ENCODE measurements at places on chromosomes 6 and 20.

DNA sequence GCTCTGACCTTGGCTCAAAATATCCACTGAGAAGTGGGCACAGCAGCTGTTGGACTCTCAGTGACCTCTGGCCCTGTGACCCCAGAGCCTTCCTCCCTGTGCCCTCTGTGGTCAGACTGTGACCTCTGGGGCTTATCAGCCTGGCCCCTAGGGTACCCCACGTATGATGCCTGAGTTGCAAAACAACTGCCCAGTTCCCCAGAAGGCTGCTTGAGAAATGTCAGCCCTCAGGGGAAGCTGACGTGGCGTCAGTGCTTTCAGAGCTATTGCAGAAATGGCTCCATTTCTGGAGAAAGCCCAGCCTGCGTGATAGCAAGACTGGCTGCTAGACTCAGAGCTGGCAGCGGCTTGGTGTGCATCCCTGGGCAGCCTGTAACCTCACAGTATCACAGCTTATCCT, 31.5 kb upstream of the TGM2 start:
- no peak for DNase-seq

DNA sequence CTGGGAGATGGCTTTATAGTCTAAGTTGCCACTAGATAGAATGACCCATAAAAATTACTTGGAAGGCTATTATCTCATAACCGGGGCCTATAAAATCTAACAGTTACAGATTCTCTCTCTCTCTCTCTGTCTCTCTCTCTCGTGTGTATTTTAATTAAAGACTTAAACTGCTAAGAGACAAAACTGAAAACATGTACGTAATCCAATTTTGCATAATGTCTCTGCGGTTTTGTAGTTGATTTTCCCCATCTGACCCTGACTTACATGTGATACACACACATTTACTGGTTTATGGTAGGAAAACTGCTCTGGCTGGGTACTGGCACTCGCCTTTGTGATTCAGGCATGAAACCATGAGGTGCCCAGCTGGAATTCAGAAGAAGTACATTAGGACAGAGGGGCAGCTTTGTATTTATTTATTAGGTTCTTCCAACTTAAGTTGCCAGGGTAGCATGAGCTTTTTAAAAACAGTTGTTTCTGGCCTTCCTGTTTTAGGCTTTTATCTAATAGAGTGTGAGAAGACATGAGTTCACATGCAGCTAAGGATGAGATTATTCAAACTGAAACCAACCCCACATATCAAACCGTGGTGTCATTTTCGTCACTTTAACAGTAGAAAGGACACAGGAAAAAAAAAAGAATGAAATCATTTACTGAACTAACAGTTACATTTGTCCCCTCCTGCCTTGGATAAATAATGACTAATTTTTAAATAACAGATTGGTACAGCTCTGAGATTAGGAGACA, 182.5 kb downstream of the GMPR start:
- no peak for DNase-seq

- no peak for DNase-seq
Observed at GRCh38 chr6:85469276-85470022, 19.6 kb downstream of the NT5E start.

DNA sequence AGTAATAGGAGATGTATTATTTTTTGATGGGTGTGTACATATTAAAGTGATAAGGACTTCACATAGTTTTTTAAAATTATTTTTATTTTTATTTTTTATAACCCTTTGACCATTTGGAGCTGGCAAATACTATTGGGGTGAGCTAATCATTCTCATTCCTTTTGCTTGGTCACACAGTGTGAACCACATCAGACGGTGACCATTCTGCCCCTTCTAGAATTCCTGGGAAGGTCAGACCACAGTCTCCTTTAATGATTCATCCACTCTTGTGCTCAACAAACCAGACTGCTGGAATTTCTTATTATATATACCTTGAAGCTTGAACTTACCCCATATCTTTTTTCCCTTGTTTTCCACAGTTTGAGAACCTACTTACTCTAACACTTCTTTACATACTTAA, 23.9 kb upstream of the PRL start:
- no peak for DNase-seq

DNA sequence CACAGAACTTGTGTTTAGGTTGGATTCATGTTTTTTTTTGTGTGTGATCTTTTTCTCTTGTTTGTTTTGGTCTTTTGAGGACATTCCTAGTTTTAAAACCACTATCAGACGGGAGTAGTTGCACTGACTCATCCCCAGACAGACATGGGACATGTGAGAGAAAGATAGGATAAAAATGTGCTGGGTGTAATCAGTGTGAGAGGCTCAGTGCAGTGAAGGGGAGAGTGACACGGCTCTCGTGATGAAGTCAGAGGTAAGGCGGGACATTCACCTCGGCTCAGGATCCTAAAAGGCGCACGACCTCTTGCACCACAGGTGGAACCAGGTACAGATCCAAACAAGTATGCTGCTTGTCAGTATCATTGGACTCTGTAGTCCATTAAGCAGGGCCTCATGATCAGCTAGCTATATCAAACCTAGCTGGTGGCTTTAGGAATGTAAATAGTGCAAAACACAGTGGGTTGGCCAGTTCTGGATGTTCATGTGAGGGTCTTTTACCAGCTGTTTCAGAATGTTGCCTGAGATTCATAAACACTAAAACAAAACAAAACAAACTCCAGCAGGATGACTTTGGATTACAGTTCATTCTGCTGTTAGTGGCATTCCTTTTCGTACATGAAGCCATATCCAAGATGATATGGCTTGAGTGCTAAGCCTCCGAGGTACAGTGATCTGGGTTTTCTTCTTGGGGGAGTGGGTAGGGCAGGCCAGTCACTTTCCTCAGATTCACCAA, 18.0 kb downstream of the FOXO3 start:
- no peak for DNase-seq

GRCh38 chr20:47673671-47673955, 111.7 kb downstream of the SULF2 start:
- no peak for DNase-seq

- no peak for DNase-seq
Observed at GRCh38 chr20:2911200-2911599, 37.9 kb downstream of the PTPRA start.

DNA sequence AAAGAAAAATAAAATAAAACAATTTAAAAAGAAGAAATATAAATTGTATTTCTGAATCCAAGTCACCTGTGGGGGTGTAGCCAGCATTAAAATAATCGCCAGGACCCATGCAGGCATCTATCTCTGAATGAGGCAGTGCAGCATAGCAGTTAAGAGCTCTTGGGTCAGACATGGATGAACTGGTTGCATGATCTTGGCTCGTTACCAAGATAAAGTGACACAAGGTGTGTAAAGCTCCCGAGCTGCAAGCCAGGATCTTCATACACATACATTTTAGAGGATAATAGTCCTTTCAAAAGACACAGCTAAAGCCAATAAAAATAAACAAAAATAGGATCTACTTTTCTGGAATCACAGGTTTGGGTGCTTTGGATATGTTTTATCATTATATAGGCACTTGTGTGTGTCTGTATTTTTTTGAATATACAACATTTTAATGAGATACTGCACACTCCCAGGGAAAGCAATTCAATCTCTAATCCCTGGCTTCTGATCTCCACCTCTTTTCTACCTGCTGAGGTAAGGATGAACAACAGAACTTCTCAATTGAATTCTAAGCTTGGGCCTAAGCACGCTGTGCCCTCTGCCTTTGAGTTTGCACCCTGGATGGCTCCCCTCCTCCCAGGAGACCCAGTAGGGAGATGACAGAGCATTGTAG, 8.9 kb downstream of the TRIM10 start:
- no peak for DNase-seq

DNA sequence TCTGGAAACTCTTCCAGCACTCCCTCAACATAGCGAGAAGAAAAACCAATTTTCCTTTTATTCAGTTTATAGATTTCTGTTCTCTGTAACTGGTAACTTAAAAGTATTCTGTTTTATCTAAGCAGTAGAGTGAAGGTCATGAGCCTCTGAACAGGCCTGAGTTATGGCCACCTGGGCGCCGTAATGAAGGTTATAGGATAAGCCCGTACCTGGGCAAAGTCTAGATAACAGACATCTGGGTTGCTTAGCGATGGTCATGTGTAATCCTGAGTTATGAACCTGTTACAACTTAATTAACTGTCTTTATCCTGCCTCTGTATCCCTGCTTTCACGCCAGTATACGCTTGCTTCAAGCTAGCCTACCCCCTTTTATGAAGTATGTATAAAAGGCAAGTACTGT, 13.0 kb upstream of the FAM217A start:
- DNase-seq: no peak

GRCh38 chr6:11425431-11425871, 112.1 kb upstream of the TMEM170B start:
- no peak for DNase-seq

DNA sequence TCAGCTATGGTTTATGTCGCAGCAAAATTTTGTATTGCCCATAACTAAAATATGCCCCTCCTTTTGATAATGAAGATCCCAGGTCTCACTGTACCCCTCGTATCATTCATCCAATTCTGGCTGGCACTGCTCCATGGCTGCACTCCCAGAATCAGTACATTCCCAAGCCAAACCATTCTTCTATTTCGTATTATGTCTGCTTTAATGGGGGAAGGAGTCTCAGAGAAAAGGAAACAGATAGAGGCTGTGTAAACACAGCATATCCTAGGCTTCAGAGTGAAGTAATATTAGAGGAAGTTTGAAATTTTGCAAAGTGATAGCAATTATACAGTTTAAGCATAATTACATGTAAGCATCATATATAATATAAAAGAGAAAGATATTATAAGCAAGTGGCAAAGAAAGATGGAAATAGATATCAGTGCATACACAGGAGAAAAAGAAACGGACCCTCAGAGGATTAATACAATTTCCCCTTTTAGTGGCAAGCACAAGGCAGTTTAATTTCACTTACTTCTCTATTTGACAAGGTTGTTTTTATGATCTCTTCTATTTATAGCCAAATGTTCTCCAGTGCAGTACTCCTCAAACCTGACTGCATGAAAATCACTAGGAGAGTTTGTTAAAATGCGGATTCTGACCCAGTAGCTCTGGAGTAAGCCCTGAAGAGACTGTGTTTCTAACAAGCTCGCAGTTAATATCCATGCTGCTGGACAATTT, 56.5 kb upstream of the TENT5A start:
- no peak for DNase-seq

- DNase-seq: no peak
Observed at GRCh38 chr6:33018904-33019303, 9.5 kb upstream of the HLA-DOA start.

GRCh38 chr6:124040655-124041054, 237.0 kb downstream of the NKAIN2 start:
- DNase-seq: no peak

DNA sequence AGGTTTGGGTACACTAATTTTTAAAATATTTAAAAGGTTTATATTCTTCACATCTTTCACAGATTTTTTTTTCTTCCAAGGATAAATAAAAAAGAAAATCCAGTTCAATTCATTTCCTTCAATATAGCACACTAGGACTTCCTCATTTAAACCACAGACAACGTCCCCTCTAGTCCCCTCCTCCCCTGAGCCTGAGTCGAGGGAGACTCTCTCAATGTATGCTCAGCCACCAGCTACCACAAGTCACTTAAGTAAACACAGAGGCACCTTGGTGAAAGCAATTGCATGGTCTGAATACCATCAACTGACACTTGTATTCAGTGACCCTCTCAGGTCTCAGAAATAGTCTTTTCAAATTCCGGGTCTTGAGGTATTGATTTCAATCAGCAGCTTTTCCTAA, 88.6 kb downstream of the SIM1 start:
- DNase-seq: no peak

- no peak for DNase-seq
Observed at GRCh38 chr6:17883665-17884497, 103.6 kb downstream of the KIF13A start.

DNA sequence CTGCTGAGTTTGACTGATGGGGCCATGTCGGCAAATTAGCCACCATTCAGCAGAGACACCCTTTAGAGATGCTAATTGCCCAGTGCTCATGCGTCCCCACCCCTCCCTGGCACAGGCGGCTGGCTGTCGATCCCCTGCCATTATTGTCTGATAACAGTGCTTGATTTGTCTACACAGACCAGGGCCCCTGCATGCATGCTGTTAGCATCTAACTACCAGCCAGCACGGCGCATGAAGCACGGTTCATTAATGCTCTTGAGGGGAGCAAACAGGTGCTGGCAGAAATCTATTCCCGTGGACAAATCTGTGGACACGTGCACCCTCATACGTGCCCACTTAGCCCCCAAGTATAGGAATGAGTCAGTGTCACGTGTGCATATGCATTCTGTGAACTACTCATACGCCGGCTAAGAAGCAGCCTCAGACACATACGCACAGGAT, 32.2 kb downstream of the KCNB1 start:
- peak; percentile 79 for DNase-seq

- no peak for DNase-seq
Observed at GRCh38 chr6:107244742-107245480, 129.6 kb upstream of the BEND3 start.

DNA sequence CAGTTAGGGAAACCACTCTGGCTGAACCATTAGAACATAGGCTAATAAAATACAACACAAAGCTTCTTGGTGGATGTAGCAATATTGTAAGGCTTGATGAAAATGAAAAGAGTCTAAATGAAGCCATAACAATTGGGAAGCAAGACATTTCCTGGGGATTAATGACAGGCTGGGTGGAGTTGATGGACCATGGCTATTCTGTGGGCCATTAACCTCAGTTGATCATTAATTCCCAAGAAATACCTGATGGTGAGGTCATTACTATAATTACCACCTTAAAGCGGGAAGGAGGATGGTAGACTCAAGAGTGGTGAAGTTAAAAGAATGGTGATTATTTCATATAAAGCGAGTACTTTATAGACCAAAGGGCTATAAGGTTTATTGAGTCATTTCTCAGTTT, 455.8 kb upstream of the MAP3K7 start:
- DNase-seq: peak; percentile 2

DNA sequence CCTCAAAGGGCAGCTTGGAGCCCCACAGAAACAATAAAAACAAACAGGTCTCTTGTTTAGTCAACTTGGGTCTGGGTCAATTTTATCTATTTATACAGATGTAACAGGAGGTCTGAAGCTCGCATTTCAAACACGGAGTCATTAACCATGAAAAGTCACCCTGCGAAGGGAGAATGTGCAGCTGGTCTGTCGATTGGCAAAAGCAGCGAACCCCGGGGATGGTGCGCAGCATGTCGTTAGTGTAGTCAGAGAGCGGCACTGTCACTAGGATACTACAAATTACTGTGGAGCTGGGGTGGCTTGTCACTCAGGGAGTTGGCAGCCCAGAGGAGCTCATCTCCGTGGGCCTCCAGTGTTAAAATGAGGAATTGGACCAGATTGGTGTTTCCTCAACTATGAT, 190.4 kb upstream of the ARG1 start:
- no peak for DNase-seq

GRCh38 chr6:106800379-106800778, 171.0 kb downstream of the QRSL1 start:
- no peak for DNase-seq

GRCh38 chr6:158043586-158044524, 62.2 kb downstream of the SYNJ2 start:
- DNase-seq: no peak

DNA sequence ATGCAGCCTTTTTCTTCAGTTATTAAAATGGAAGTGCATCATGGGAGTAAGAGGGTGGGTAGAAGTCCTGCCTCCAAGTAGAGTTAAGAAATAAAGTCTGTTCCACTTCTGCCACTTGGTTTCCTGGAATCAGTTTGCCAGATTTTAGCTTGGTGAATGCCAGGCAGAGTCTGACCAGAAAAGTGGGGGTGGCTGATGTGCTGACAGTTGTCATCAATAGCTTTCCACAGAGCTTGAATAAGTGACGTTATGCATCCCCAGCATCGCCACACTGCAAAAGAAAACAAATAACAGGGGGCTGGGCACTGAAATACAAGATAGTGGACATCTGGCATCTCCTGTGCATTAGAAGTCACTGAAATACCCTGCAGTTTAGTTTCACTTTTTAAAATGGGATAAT, 30.8 kb upstream of the CEP162 start:
- no peak for DNase-seq
